ENCODE measurements at places on chromosomes 6 and 20.

DNA sequence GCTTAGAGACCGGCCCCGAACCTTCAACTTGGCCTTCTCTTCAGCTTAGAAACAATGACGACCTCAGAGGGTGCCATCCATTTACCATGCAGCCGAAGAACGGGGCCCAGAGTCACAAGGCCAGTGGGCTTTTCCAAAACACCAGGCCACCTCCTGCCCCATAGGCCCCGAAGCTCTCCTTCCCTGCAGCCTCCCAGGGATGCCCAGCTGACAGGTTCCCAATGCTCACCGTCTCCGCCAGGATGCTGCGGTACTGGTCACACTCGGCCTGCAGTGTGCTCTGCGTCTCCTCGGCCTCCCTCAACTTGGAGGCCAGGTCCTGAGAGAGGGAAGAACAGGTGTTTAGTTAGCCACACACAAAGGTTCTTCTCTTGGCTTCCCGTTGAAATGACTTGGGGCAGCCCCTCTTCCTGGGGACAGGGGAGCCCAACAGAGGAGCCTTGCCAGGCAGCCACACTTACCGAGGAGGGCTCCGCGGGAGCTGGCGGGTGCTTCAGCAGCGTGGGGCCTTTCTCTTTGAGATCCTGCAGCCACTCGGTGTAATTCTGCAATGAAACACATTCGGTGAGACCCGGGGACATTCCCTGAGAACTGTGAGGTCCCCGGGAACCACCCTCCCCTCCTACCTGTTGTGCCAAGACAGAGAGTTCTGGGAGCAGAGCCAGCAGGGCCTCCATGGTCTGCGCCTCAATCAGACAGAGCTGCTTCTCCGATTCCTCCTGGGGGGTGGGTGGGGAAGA is 51.5 kb downstream of the DSTN start:
- DNase-seq: no peak

DNA sequence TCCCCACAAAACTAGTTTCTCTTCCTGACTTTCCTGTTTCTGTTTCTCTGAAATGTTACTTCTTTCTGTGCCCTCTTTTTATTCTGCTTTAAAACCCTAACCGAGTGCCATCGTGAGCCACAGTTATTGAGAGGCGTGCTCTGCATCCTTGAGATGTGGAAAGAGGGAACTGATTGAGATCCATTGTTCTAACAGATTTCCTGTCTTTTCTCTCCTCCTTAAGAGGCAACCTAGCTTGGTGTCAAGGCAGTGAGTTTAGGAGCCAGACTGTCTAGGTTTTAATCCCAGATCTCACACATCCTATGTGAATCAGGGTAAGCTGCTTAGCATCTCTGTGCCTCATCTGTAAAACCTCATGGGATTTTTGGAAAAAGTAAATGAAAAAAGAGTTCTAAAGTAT is 57.5 kb downstream of the SNX9 start:
- no peak for DNase-seq

GRCh38 chr6:137882225-137882961 is 15.3 kb downstream of the TNFAIP3 start:
- no peak for DNase-seq

- no peak for DNase-seq
Observed at GRCh38 chr6:39515471-39515870, 193.0 kb upstream of the KCNK16 start.

- DNase-seq: no peak
Observed at GRCh38 chr20:49851991-49852390, 39.4 kb downstream of the SLC9A8 start.

GRCh38 chr6:160088784-160089533 is 32.7 kb upstream of the SLC22A1 start:
- DNase-seq: no peak

GRCh38 chr20:34362502-34363061 is 491 bp upstream of the ITCH start:
- DNase-seq: no peak

DNA sequence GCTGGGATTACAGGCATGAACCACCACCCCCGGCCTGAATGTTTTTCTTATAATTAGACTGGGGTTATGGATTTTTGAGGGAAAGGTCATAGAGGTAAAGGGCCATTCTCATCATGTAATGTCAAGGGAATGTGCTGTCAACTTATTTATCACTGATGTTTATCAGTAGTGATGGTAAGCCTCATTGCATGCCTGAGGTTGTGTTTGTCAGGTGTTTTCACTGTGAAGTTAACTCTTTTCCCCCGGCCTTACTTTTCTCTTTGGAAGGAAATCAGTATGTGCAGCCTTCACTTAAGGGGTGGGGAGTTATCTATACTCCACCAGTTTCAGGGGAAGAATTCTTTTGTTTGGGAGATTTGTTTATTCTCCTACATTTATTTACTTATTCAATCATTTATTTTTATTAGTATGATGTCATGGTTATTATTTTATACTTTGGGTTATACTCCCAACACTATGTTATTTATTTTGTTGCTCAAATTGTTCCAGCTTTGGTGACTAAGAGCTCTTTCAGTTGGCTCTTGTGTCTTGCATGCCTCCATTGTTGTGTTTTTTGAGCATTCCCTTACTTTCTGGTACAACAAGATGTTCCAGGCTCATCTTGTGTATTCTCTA is 2.8 kb upstream of the SLC17A5 start:
- DNase-seq: no peak

DNA sequence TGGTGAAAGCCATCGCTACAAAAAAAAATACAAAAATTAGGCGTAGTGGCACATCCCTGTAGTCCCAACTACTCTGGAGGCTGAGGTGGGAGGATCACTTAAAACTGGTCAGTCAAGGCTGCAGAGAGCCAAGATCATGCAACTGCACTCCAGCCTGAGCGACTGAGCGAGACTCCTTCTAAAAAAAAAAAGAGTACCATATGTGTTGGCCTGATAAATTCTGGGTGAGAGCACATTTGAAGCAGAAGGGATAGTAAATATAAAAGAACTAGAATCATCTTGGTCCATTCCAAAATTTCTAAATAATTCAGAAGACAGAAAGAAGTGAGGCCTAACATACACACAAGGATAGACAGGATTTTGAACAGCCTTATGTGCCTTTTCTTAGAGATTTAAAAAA is 2.2 kb downstream of the IBTK start:
- DNase-seq: no peak

- DNase-seq: no peak
Observed at GRCh38 chr6:27966044-27966443, 9.0 kb downstream of the OR2B6 start.

DNA sequence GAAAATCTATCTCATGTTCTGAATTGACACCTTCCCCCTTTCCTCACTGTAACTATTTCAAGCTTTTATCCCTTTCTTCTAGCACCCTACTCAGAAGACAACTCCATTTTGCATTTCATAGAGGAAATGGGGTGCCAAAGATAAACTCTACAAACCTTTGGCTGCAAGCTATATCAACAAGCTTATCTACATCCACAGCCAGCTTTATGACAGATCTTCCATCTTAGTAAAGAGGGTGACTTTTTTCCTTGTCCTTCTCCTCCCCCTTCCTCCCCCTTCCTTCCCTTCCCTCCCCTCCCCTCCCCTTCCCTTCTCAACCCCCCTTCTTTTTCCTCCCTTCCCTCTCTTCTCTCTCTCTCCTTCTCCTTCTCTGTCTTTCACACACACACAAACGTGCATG is 58.0 kb upstream of the OLIG3 start:
- DNase-seq: no peak

GRCh38 chr6:53640361-53640760 is 25.2 kb downstream of the KLHL31 start:
- DNase-seq: no peak

- no peak for DNase-seq
Observed at GRCh38 chr6:95292011-95292410, 285.3 kb upstream of the MANEA start.

DNA sequence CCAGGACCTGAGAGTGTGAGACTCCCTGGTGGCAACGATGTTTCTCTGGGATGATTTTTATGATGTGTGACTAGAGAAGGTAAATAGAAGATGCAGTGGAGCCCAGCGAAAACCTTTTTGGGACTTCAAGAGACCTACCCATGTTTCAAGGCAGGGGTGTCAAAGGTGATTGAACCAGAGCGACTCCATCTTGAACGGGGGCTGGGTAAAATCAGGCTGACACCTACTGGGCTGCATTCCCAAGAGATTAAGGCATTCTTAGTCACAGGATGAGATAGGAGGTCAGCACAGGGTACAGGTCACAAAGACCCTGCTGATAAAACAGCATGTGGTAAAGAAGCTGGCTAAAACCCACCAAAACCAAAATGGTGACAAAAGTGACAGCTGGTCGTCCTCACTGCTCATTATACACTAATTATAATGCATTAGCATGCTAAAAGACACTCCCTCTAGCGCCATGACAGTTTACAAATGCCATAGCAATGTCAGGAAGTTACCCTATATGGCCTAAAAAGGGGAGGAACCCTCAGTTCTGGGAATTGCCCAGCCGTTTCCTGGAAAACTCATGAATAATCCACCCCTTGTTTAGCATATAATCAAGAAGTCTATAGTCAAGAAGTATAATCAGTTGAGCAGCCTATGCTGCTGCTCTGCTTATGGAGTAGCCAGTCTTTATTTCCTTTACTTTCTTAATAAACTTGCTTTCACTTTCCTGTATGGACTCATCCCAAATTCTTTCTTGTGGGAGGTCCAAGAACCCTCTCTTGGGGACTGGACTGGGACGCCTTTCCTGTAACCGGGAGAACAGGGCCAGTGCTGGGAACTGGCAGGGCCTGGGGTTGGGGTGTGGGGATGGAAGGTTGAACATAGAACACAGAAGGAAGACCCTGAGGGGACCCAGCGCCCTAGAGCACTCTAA is 526.4 kb downstream of the QKI start:
- no peak for DNase-seq

DNA sequence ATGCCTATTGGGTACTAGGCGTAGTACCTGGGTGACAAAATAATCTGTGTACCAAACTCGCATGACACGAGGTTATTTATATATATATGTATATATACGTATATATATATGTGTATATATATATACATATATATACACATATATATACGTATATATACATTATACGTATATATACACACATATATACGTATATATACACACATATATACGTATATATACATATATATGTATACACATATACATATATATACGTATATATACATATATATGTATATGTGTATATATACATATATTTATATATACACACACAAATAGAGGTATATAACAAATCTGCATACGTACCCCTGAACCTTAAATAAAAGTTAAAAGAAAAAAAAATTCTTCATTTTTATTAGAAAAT is 103.2 kb downstream of the ZDHHC14 start:
- DNase-seq: no peak

GRCh38 chr20:50055524-50056083 is 57.3 kb downstream of the UBE2V1 start:
- no peak for DNase-seq

- DNase-seq: no peak
Observed at GRCh38 chr6:4017058-4017739, 61.7 kb downstream of the FAM217A start.

DNA sequence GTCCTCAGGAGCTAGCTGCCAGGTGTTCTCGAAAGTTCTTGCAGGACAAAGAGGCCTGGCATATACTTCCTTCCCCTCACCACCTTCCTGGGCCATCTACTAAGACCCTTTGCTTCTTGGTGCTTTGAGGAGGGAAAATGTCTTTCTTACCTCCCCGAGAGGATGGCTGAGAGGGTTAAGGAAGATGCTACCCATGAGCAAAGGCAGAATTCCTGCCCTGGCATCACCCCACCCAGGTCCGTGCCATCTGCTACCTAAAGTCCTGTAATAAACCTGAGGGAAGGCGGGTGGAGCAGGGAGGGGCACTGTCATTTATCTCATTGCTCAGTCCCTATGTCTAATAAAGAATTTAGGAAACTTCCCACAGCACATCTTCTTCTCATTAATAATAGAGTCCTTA is 16.2 kb downstream of the GFOD1 start:
- no peak for DNase-seq

GRCh38 chr6:138569970-138570724 is 70.9 kb upstream of the NHSL1 start:
- DNase-seq: no peak

- DNase-seq: no peak
Observed at GRCh38 chr6:129189266-129189665, 306.3 kb downstream of the LAMA2 start.

GRCh38 chr6:131062241-131063027 is 611 bp downstream of the EPB41L2 start:
- no peak for DNase-seq

DNA sequence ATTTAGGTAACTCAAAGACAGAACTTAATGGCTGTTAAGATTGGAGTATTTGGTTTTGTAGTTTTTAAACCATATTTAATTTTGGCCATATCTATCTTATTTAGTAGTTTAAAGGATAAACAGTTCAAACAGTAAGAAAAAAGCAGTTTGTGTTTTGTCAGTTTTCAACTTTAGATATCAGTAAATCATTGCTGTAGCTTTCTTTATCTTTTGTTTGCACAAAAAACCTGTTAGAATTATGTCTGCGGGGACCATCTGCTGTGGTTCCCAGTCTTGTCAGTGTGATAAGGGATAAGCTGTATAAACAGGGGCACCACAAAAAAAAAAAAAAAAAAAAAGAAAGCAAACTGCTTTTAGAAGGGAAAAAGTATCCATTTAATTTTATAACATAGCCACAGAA is 40.9 kb downstream of the CDKAL1 start:
- DNase-seq: no peak

DNA sequence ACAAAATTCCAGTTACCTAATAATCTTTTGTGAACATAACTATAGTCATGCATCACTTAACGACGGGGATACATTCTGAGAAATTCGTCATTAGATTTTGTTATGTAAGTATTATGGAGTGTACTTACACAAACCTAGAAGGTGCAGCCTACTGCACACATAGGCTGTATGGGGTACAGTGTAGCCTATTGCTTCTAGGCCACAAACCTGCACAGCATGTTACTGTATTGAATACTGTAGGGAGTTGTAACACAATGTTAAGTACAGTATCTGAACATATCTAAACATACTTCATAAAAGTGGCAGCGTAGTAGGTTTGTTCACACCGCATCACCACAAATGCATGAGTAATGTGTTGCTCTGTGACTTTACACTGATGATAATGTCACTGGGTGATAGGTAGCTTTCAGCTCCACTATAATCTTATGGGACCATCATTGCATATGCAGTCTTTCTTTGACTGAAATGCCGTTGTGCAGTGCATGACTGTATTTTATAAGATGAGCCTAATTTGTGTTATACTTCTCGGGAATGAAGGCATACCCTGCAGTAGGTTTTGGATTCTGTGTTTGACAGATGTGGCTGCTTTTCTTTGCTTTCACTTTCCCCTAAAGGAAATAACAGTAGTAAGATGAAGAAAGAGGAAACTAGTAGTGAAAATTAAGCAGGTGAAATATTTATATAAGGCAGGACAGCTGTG is 365.6 kb downstream of the FARS2 start:
- no peak for DNase-seq

GRCh38 chr6:151808371-151809241 is 1.1 kb downstream of the ESR1 start:
- DNase-seq: no peak

DNA sequence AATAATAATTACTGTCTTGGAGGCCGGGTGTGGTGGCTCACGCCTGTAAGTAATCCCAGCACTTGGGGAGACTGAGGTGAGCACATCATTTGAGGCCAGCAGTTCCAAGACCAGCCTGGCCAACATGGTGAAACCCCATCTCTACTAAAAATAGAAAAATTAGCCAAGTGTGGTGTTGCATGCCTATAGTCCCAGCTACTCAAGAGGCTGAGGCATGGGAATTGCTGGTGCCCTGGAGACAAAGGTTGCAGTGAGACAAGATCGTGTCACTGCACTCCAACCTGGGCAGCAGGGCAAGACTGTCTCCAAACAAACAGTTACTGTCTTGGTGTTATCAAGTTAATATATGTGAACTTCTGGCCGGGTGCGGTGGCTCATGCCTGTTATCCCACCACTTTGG is 4.9 kb downstream of the RRP36 start:
- DNase-seq: no peak

- no peak for DNase-seq
Observed at GRCh38 chr20:50873585-50873984, 57.7 kb downstream of the ADNP start.
